ENCODE measurements at places on chromosomes 3 and 15.

DNA sequence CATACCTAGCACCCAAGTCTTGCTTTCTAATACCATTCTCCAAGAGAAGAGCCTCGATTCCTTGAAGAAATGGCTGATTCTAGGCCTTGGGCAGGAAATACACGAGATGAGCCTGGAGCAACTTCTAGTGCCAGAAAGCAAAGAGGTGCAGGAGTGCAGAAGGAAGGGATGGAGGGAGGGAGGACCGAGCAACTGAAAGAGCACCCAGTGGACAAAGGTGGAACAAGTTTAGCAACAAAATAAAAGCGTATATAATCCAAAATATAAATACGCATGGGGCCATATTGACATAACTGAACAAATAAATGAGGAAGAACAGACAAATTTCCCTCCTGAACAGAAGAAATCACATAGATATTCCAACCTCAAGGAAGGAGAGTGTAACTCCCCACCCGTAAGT, 34.4 kb downstream of the CHSY1 start:
- DNase-seq: no peak

GRCh38 chr3:113606539-113607218, 74.3 kb downstream of the SIDT1 start:
- DNase-seq: no peak

DNA sequence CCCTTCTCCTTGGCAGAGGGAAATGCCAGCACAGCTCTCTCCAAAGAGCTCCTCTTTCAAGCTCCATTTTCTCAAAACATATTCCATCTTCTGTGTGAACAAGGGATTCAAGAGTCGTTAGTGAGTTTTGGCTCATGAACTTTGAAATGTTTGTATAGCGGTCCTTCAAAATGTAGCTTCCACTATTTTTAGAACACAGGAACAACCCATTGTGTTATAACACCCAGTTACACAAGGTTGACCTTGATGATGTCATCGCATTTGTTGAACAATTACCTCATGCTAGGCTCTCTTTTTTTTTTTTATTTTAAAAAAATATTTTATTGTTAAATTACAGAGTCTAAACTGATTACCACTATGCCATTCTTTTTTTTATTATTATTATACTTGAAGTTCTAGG, 251.7 kb downstream of the THSD4 start:
- no peak for DNase-seq

- no peak for DNase-seq
These were observed 28.1 kb downstream of the TSC22D2 start for GRCh38 chr3:150436161-150436560.

GRCh38 chr15:31347067-31347975, 20.7 kb downstream of the KLF13 start:
- no peak for DNase-seq

DNA sequence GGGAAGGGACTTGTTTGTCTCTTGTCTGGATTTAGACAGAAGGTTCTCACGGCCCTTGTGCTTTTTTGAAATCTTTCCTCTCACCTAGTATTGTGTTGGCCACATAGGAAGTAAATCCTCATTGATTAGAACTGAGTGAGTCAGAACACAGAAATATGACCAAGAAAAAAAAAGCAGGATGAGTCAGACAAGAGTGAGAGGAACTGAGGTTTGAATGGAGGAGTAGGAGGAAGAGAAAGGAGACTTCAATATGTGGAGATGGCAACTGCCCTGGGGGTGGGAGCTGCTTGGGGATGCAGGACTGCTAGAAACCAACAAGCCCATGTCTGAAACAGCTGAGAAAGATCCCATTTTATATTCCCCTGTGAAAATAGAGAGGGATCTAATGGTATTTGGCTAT, 194.1 kb upstream of the ZBTB20 start:
- no peak for DNase-seq

DNA sequence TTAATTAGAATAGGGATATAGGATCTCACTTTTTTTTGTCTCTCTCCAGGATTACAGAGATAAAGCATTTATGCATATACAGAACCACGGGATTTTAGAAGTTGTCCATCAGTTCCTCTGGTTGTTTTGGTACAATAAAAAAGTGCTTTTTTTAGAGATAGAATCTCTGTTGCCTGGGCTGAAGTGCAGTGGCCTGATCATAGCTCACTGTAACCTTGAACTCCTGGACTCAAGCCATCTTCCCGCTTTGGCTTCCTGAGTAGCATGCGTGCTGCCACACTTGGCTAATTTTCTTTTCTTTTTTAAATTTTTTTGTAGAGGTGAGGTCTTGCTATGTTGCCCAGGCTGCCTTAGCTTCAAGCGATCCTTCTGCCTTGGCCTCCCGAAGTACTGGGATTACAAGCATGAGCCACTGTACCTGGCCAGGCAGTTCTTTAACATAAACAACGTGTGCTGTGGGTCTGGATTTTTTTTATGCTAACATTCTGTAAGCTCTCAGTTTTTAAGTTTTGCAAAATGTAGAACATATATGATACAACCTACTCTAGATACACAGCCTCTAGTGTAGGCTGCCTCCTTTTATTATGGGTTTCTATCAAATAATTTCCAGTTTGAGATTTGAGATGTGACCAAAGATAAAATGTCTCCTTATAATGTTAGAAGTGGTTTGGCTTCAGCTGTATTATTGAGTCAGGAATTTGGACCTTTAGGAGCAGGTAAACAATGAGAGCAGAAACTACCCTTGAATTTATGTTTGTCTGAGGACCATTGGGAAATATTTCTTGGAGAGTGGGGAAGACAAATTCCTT, 57.4 kb upstream of the ULK4 start:
- DNase-seq: no peak

DNA sequence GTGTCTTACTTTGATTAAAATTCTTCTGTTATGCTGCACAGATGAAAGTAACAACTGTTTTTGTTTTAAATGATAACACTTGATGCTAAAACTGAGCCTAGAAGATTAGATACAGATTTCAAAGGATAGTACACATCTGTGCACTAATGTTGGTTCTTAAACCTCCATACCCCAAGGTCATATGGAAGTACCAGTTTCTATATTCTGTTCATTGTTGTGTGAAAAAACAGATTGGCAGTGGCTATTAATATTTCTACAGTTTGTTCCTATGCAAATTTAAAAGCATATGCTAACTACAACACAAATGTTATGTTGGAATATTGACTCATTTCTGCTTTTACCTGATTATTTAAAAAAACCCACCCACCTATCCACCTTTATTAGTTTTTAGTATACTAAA, 32.0 kb upstream of the GBE1 start:
- DNase-seq: no peak

- DNase-seq: no peak
These were observed 219.0 kb upstream of the LINGO1 start for GRCh38 chr15:77851691-77852090.

DNA sequence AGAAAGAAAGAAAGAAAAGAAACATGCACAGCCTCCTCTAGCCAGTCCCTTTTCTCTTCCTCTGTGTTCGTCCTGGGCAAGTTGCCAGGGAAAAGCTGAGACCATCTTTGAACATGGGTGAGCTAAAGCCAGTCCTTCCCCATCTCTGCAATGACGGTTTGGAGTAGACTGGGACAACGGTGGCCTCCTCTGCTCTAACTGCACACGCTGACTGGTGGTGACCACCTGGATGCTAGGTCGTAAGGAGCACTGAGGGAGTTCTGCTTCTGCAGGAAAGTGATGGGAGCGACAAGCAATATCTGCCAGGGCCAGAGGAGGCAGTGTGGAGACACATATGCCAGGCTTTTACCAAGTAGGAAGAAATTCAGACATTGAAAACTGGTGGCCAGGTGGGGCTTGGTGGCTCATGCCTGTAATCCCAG, 111.7 kb downstream of the NUP210 start:
- DNase-seq: no peak

Measured in NCI-H2081 treated with DMSO at 0.1 percent for 48 hours (cell line).